ENCODE measurements at places on chromosomes 5 and 9. TPM values are rescaled to one million over a fixed set of nuclear protein-coding genes. Genes with fewer than 3 reads are reported as not detected.

DNA sequence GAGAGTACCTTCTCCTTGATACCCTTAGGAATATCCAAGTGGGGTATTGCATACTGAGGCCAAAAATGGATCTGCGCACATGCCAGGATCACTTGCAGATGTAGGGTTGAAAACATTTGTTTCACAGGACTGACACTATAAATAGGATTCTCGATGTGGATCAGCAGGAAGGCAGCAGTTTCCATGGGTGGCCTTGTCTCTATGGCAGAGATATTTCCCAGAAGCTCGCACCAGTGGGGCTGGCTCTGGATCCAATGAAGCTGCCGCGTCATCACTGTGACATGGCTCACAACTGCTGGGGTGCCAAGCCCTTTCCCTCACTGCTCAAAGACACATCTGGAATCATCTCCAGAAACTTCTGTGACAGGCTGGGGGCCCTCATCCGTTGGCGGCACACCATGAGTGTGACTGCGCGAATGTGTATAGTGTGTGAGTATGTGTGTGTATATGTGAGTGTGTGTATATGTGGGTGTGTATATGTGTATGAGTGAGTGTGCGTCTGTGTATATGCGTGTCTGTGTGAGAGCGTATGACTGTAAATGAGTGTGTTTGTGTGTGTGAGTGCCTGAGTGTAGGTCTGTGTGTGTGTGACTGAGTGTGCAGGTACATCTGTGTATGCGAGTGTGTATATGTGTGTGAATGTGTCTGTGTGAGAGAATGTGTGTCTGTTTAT is 182.5 kb downstream of the GAS1 start:
- no peaks in the 10 kb centered on the region for H3K27me3 ChIP-seq
- DNase-seq, result no peak
- H3K27ac ChIP-seq, result no peak overlapping the region
- H3K36me3 ChIP-seq, result no peaks in the 10 kb centered on the region

- DNase-seq, result no peak
- H3K27ac ChIP-seq, result no peak overlapping the region
- H3K4me1 ChIP-seq, result no peaks in the 10 kb centered on the region
- H3K36me3 ChIP-seq, result no peaks in the 10 kb centered on the region
Observed at GRCh38 chr5:32326216-32326772, 13.6 kb upstream of the MTMR12 start.

DNA sequence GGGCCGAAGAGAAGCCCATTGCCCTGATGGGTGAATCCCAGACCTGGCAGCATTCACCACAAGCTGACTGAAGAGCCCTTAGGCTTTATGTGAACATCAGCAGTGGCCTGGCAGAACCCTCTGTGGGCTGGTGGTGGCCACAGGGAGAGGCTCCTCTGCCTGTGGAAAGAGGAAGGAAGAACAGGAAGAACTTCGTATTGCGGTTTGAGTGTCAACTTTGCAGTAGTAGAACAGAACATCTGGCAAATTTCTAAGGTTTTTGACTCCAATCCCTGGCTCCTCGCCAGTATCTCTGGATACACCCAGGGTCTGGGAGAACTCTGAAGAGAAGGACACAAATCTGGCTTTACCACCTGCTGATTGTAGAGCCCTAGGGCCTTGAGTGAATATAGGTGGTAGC is 356.4 kb upstream of the GRAMD2B start:
- H3K4me1 ChIP-seq, result no peaks in the 10 kb centered on the region
- no peaks in the 10 kb centered on the region for H3K27me3 ChIP-seq
- DNase-seq, result no peak
- no peak overlapping the region for H3K4me3 ChIP-seq
- no peak overlapping the region for H3K27ac ChIP-seq

Gene HMMR
- 40.6 TPM for total RNA-seq

DNA sequence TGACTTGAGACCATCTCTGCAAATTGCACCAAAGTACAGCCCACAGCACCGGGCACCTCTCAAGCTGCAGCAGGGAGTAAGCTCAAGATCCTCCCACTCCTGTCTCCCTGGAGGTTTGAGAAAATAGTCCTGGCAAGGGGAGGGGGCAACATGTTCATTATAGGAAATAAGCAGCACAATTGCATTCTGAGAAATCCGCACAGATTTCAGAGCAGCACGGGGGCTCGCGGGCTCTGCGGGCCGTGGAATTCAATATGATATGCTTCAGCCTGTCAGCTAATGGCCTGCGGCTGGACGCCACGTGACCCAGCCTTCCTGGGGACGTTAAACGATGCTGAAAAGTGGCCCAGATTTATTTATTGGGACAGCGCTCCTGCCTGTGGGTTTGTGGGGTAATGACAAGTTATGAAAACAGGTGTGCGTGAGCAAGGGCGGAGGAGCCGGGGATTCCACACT is 156.4 kb downstream of the DAB2IP start:
- no peak overlapping the region for H3K27ac ChIP-seq
- H3K36me3 ChIP-seq, result no peaks in the 10 kb centered on the region
- H3K27me3 ChIP-seq, result no peaks in the 10 kb centered on the region
- no peaks in the 10 kb centered on the region for H3K4me1 ChIP-seq
- no peak for DNase-seq

GRCh38 chr9:114450181-114450580 is 55.1 kb downstream of the WHRN start:
- H3K27me3 ChIP-seq, result no peaks in the 10 kb centered on the region
- H3K27ac ChIP-seq, result no peak overlapping the region
- DNase-seq, result no peak
- peaks cover 25% of the 10 kb centered on the region for H3K4me1 ChIP-seq

Gene CDH6
- not detected for total RNA-seq

Gene ADRA1B
- not detected for total RNA-seq

Measured in CD8-positive, alpha-beta memory T cell (primary cell).